ENCODE measurements at places on chromosomes 1 and 21.
A peak's percentile ranks its signal among the peaks of the same experiment; 100 is the strongest.

GRCh38 chr1:171113382-171113781, 22.7 kb downstream of the FMO3 start:
- no peak for DNase-seq

GRCh38 chr1:167698313-167698712, 23.5 kb upstream of the MPZL1 start:
- peak; percentile 55 for DNase-seq

- DNase-seq: no peak
These were observed 4.5 kb downstream of the TBX15 start for GRCh38 chr1:118983558-118984041.

DNA sequence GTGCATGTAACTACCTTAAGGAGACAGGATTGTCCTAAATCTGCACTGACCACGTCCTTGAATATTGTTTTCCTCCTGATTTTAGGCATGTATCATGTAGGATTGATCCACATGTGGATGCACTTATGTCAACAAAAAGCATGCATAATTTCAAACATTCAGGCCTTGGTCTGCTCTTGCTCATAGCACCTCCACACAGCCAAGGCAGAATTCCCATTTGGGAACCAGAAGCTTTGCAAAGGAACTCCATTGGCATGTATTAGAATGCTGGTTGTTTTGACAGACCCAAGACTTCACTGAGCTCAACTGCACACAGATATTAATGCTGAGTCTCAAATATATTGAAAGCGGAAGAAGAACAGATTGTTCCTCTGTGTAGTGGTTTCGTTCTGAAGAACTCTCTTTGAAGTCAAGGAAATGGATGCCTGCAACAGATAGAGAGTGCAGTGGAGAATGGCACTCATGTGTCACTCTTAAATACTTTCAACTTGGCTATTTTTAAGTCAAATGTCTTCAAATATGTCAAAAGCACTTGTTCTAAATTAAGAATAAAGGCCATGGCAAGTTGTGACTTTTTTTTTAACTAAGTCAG, 387.6 kb downstream of the LTN1 start:
- no peak for DNase-seq

GRCh38 chr1:22375601-22376000, 76.0 kb upstream of the ZBTB40 start:
- DNase-seq: no peak

DNA sequence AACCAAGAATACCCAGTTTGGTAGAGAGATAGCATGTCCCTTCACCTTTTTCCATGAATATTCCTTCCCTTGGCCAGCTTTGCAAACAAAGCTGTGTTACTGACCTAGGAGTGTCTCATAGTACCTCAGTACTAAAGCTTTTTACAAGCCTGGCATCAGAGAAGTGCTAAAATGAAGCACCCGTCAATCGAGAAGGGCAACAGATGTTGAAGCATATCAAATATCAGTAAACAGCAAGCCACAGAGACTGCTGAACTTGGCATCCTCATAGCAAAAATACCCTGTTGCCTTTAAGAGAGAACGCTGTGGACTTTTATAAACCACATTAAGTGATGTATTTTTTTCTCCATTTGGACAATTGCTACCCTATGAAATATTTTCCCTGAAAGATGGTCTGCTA, 128.6 kb upstream of the HOOK1 start:
- no peak for DNase-seq

DNA sequence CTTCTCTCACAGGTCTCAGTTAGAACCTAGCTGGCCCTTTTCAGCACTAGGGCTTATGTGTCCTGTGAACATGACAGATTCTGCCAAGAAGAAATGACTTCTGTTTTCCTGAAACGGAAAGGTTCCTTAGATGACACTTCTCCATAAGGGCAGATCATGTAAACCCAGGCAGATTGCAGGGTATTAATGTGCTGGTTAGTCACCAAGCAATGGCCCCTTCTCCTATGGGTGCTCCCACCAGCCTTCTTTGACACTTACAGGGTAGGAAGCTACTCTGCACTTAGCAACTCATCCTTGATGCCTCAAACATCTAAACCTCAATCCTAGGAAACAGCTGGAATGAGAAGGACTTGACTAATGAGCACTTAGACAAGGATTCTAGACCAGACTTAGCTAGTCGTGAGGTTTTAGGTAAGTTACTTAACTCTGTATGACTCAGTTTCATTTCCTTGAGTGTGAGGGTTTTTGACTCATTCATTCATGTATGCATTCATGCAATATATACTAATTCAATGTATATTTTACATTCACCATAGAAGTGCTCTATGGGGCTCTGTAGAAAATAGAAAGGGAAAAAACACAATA, 74.1 kb upstream of the PLXNA2 start:
- peak; percentile 81 for DNase-seq

GRCh38 chr21:34498623-34499022, 13.4 kb downstream of the KCNE1 start:
- DNase-seq: peak; percentile 44

DNA sequence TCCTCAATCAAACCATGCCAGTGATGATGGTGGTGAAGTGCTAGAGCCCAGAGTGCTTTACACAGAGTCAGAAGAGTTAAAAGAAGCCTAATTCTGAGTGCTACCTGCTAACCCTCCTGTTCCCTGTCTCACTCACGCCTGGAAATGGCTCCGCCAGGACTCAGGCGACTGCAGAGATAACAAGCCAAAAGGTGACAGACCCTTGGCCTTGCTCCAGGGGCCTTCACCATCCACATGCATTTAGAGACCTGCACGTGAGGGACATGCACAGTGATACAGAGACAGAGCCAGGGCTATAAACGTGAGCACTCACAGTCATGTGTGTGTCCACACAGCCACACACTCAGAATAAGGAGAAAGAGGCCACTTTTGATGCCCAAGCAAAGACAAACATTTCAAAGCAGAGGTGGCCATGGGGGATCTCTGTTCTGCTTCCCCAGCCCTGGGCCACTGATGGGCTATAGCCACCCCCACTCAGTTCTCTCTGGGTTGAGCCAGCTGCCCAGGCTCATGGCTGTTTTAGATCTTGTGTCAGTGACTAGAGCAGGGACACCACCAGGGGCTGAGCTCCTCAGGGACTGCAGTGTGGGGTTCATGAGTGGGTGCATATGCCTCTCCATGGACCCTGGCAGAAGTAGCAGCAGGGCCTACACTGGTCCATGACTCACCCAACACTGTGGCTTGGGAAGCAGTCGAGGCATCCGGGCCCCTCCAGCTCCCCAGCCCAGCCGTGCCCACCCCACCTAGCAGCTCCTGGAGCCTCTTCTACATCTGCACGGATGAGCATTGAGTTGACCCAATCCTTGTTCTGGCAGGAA, 117.2 kb downstream of the EPHB2 start:
- no peak for DNase-seq

DNA sequence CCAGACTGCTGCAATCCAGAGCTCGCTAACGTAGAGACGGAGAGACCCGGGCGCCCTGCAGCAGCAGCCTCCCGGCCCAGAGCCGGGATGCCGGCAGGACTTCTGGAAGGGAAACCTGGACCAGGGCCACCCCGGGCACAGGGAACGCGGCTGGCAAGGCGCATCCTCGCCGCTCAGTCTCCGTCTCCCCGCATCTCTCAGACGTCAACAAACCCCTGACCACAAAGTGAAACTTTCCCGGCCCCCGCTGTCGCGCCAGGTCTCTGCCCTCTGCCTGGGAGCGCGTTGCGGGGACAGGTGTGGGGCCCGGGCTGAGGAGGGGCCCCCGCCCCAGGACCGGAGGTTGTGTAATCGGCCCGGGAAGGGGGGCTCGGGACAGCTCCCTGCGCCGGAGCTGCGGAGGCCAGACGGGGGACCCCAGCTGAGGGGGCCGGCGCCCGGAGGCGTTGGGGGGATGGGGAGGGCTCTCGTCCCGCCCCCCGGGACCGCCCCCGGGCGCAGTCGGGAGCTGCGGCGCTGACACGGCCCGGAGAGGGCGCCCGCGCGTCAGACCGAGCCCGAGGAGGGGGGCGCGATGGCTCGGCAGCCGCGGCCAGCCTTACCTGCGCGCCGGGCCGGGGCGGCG, 116.6 kb upstream of the HIVEP3 start:
- no peak for DNase-seq

DNA sequence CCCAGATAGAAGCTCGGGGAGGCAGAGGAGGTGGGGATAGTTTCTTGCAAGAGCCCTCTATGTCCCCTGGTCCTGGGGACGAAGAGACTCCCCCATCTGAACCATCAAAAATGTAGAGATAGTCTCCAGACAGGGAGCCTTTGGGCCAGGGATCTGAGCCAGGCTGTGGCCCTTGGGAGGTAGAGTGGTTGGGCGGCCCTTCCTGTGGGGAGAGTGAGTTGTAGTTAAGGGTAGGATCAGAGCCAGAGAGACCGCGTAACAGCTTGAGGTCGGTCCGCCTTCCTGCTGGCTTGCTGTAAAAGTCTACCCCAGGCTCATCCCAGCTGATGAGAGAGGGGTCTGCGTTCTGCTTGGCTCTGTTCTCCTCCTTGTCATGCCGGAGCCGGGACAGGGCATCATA, 25.3 kb downstream of the PIK3C2B start:
- no peak for DNase-seq

- no peak for DNase-seq
These were observed 39.8 kb downstream of the LHX4 start for GRCh38 chr1:180269645-180270529.

DNA sequence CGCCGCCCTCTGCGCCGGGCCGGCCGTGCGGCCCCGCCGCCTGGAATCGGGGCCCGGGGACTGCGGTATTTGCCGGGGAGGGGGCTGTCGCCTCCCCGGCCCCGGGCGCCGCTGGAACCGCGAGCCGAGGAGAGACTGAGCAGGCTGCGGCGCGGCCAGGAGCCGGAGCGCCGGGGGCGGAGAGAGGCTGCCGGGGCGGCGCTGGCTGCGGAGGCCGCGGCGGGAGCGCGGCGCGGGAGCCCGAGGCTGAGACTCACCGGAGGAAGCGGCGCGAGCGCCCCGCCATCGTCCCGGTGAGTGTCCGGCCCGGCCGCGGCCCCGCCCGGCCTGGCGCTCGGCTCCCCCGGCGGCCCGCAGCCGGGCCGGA, 746 bp downstream of the DYRK1A start:
- DNase-seq: no peak

DNA sequence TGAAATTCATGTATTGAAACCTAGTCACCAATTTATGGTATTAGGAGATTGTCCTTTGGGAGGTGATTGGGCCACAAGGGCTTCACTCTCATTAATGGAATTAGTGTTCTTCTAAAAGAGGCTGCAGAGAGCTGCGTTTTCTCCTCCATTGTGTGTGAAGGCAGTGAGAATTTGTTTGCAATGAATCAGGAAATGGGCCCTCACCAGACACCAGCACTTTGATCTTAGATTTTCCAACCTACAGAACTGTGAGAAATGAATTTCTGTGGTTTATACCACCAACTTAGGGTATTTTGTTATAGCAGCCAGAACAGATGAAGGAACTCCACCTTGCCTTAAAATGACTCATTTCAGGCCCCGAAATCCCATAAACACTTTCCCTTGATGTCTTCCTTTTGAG, 544.2 kb downstream of the RWDD3 start:
- DNase-seq: no peak

DNA sequence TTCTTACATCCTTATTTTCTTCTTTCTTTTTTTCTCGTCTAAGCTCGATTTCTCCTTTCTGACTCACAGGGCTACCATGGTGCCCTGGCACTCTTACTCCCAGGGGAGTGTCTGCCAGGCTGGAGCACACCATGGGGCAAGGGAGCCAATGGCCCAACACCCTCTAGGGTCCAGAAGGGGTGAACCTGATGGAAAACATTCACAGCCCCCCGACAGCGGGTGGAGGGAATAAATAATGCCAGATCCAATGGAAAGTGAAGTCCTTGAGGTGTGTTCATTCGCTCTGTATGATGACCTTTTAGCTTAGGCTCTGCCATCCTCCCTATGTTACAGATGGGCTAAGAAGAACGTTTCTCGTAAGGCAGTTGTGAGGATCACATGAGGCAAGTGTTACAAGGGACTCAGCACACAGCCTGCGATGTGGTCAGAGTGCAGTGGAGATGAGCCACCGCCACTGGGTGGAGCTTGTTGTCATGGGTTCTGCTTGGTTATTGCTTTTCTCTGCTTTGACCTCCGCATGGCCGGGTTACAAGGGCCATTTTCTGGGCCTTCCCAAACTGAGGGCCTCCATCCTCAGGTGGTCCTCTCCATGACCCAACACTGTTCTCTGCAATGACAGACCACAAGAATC, 3.5 kb upstream of the FCMR start:
- DNase-seq: no peak

DNA sequence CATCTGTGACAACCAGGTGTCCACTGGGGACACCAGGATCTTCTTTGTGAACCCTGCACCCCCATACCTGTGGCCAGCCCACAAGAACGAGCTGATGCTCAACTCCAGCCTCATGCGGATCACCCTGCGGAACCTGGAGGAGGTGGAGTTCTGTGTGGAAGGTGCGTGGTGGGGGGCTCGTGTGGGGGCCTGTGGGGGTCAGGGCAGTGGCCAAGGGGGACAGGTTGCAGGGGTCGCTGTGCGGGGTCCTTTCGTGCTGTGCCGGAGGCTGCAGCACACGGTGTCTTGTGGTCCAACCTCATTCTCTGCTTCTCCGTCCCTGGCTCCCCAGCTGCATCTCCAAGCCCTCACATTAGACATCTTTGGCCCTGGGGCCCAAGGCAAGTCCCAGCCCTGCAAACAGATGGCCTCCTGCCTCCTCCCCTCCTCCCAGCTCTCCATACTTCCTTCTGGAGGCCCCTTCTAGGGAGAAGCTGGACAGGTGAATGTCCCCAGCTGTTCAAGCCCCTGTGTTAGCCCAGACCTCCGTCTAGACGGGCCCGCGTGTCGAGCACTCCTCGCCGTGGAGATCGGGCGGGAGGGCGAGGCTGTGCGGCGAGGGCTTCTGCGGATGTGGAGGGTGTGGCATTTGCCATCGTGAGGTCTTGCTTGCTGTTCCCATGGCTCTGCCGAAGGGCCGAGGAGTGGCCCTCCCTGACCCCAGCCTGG, 2.5 kb downstream of the AGRN start:
- DNase-seq: no peak
